Midbrain (tissue), 1 donor: ENCODE measurements at places on chromosomes 11 and 22.

GRCh38 chr11:75981546-75981945 lies 166.5 kb downstream of the UVRAG start:
- no peak for DNase-seq

- DNase-seq = no peak
Measured at GRCh38 chr22:24474221-24474620, 20.9 kb upstream of the UPB1 start.

DNA sequence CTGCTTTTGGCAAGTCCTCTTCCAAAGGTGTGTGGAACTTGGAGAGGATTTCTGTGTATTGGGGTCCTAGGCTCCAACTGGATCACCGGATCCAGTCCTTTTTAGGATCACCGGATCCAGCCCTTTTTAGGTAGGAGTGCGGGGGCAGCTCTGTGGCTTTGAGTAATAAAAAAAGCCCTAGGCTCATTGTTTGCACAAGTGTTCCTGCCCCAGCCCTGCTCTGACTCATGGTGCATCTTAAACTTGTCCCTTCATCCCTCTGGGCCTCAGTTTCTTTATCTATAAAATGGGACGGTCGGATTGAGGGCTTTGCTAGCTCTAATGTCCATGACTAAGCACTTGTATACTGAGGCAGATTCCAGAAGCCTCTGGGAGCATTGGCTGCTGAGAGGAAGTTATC lies 22.7 kb upstream of the CD44 start:
- DNase-seq = no peak

GRCh38 chr11:88886796-88887195 lies 179.0 kb downstream of the GRM5 start:
- no peak for DNase-seq

DNA sequence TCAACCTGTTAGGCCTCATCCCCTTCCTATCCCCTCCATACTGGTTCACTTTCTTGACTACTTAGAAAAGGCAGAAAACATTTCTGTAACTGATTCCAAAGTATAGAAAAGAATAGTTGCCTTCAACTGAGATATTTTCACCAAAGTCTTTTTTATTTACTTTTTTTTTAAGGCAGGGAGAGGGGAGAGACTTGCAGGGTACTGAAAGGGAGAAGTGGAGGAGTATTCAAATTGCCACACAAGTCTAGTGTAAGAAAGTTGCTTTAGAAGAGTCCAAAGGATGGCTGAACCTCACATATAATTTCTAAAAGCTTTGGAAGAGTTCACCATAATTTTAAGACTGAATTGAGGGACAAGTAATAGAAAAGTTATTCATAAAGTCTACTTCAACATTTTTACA lies 6.3 kb downstream of the PHF21A start:
- DNase-seq = no peak

DNA sequence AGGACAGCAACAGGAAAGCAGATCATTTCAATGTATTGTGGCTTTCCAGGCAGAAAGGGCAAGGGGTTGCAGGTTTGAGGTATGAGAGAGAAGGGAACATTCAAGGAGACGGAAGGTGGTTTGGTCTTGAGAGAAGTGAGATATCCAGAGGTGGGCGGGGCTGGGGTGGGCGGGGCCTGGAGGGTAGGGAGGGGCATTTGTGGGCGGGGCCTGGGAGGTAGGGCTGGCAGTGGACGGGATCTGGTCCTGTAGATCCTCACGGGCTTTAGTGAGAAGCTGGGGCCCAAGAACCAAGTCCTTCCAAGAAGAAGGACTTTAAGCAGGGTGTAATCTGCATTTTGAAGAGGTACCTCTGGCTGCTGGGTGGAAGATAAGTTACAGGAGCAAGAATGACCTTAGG lies 199.2 kb downstream of the MN1 start:
- no peak for DNase-seq

DNA sequence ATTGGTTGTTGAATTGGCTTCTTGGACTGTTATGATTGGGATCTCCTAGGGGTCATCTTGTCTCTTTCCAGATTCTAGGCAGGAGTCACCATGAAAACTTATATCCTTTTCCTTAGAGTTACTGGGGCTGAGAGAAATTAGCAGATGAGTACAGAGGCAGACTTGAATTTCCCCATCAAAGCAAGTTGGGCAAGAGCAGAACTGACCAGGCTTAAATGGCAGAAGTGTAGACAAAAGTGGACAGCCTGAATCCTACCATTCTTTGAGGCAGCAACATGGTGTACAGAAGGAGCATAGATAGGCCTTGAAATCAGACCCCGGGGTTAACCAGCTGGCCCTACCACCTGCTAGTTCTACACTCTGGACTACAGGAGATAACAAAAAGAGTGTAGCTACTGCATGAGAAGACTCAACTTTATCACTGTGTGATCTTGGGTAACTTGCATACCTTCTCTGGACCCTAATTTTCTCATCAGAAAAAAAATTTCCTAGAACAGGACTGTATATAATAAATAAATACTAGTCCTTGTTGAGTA lies 427.4 kb upstream of the CADM1 start:
- DNase-seq = no peak

- peak; percentile 29 for DNase-seq
Measured at GRCh38 chr11:48101958-48102357, 114.7 kb upstream of the OR4B1 start.

- no peak for DNase-seq
Measured at GRCh38 chr11:83349296-83349695, 63.1 kb upstream of the CCDC90B start.

- DNase-seq = no peak
Measured at GRCh38 chr22:48692734-48693376, 1134.8 kb downstream of the BRD1 start.

GRCh38 chr11:83284501-83285150 lies 1.5 kb downstream of the CCDC90B start:
- no peak for DNase-seq

GRCh38 chr11:19398772-19399527 lies 158.2 kb upstream of the E2F8 start:
- no peak for DNase-seq

DNA sequence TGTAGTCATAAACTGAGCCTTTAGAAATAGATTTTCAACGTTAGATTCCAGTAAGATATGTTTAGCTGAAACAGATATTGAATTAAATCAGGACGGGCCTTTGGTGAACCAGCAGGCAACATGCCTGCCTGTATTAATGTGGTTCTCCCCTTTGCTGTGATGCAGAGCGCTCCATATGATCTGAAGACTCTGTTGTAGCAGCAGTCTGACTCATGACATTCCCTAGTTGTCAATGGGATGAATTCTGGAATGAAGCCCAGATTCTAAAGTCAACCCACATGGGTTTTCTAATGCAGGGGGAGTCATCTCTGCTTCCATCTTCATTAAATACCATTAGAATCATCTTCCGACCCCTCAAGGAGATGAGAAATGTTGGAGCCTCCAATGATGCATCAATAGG lies 864.5 kb downstream of the NTM start:
- DNase-seq = no peak

GRCh38 chr11:27076121-27076589 lies 35.5 kb downstream of the BBOX1 start:
- DNase-seq = no peak

GRCh38 chr11:95985174-95985808 lies 61.4 kb upstream of the MTMR2 start:
- DNase-seq = no peak

DNA sequence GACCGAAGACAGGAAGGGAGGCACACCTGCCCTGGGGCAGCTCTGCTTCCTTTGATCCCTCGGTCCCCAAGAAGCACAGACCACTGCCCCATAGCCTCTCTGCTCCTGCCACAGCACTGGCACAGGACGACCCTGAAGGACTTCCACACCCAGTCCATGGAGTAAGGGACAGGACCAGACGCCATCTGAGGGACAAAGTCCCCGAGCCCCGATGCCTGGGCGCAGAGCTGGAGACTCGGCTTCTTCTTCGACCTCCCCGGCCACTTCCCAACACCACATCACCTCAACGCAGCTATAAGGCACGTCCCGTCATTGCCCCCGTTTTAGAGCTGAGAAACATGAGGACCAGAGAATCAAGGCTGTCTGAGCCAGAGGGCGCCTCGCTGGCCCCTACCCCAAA lies 310.5 kb downstream of the BRD1 start:
- DNase-seq = no peak

- no peak for DNase-seq
Measured at GRCh38 chr11:134248910-134249480, 4.2 kb downstream of the THYN1 start.

- no peak for DNase-seq
Measured at GRCh38 chr11:46353698-46354097, 6.4 kb downstream of the DGKZ start.

DNA sequence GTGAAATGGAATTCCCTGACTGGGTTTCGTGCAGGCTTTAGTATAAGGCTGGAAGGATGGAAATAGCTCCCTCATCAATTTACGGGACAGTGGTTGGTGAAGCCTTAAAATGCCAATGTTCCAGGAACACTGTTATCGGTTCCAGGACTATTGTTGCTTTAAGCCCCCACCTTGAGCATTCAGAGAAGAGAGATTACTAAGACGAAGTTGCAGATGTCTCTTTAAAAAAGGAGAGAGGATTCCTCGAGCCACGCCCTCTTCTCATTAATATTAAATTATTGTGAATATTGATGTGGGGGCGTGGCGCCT lies 195 bp upstream of the CREB3L1 start:
- no peak for DNase-seq

- no peak for DNase-seq
Measured at GRCh38 chr11:104572279-104572678, 326.0 kb downstream of the CASP12 start.

DNA sequence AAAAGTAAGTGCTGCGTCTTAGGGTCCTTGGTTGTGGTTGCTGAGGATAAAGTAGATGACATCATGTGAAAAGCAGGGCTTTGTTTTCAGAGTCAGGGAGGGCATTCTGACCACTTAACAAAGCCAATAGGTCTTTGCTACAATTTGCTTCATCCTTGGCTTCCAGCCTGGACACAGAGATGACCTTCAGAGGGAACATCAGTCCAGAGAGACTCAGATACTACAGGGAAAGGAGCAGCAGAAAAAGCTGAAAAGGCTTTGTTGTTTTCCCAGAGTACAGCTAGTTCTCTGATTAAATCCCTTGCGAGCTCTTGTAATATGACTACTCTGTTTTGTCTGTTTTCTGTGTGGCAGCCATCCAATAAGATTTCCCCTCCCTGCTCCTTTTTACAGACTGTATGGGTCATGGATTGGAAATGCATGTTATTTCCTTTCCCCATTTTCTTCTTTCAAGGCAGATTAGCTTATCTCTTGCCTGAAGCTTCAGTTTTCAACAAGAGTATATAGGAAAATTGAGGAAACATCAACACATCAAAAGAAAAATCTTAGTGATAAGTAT lies 31.9 kb downstream of the ATG13 start:
- peak; percentile 90 for DNase-seq

DNA sequence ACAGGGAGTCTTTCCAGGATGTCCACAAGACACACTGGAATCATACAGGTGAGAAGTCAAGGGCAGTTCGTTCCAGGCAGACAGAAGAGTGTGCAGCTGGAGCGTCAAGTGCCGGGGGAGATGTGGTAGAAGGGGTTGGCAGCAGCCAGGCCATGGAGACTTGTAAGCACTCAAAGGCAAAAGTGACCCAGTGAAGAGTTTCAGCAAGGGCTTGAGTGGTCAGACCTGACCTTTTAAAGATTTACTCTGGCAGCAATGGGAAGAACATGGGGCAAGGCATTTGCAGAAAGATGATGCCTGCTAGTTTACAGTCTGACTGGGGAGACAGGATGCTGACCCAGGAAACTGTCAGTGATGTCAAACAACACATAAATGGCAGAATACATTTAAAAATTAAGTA lies 29.0 kb downstream of the P4HA3 start:
- DNase-seq = no peak

DNA sequence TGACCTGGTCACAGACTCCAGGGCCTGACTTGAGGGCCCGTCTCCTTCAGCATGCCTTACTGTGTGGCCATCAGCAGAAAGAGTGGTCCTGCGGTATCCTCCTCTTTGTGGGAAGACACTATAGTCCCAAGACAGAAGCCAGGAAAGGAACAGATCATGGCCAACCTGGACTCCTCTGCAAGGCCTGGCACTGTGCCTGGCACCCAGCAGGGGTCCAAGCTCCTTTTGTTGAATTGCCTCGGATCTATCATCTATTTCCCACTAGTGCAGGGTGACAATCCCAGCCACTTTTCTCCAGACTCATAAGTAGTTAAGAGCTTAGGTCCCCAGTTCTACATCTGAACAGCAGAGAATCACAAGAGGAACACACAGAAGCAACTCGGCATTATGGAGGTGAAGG lies 27.0 kb downstream of the DSCAML1 start:
- DNase-seq = no peak

DNA sequence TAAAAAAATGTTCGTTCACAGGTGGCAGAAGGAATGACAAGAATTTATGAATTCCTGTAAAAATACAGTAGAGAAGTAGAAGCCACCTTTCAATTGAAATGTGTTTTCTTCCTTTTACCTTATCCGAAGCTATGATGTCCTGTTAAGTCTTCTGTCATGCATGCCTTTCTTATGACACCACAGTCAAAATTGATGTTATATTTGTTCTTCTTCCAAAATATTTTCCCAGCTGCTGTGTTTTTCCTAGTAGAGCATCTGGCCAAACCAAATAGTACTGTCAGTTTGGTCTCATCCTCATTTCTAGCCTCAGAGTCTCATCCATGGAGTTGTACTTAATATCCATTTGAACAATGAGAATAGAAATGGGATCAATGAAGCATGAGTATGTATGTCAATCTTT lies 206.1 kb downstream of the PGR start:
- DNase-seq = no peak

GRCh38 chr22:49962012-49962750 lies 1.6 kb downstream of the PIM3 start:
- DNase-seq = peak; percentile 72

DNA sequence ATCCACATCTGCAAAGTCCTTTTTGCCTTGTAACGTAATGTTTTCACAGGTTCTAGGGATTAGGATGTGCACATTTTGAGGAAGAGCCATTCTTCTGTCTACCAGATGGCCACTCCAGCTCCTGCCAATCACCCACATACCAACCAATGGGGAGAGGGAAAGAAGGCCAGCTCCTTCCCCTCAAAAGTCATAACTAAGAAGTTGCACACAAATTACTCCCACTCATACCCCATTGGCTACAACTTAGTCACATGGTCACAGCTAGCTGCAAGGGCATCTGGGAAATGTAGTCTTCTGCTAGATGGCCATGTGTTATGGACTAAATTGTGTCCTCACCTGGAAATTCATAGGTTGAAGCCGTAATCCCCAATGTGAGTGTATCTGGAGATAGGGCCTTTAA lies 15.4 kb upstream of the MYOD1 start:
- no peak for DNase-seq
